ENCODE measurements at places on chromosomes 11 and 22. TPM values are rescaled to one million over a fixed set of nuclear protein-coding genes. Genes with fewer than 3 reads are reported as not detected.
A peak's percentile ranks its signal among the peaks of the same experiment; 100 is the strongest.

DNA sequence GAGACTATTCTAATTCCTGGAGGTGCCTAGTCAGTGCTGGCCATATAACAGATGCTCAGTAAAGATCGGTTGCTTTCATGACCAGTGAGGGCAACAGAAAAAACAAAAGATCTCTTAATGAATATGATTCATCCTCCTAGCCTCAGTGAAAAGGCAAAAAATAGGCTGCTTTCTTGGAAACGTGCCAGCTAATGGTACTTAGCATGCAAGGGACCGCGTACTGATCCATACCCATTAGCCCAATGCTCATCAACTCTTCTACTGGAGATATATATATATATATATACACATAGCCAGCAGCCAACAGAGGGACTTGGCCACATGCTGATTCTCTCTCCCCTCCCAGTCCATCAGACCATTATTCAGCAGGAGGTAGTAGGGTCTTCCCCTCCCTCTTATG, 320.4 kb downstream of the KIRREL3 start:
- DNase-seq = no peak

Gene GRM5
- 0.15 TPM for total RNA-seq

Gene CARD10
- total RNA-seq = 46.0 TPM

GRCh38 chr22:35430897-35431322, 31.0 kb downstream of the MCM5 start:
- peak; percentile 86 for DNase-seq

Gene APOBEC3B
- 0.15 TPM for total RNA-seq

Gene CHRNA10
- total RNA-seq = 0.45 TPM

Gene HEPHL1
- total RNA-seq = 0.69 TPM

DNA sequence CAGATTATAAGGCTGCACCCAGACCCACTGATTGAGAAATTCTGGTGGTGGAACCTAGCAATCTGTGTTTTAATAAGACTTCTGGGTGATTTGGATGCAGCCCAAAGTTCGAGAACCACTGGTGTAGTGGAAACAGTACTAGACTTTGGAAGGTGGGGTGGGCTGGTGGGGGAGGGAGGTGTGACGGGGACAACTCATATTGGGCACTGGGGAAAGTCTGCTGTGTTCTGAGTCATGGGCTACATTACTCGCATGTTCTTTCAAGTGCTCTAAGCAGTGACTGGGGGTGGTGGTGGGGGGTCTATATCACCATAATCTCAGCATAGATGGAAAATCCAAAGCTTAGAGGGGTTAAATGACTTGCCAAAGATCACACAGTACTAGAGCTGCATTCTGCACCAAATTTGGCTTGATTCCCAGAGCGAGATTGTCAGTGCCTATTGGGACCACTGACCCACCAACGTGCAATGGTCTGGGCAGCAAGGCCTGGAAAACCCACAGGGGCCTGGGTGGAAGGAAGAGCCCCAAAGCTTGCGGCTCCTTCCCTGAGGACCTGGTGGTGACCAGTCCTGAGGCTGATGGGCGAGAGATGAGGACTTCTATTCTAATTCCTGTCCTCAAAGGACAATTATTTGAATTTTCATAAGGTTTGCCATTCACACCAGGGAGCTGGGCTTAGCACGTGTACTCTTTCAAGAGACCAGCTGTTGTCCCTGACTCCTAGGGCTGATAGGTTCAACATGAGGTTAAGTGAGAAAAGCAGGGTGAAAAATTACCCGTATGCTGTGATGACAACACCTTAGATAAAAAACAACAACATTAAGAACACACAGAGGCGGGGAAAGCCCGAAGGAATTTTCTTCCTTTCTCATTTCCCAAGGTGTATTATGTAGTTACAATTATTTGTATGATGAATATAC, 77.5 kb upstream of the NARS2 start:
- DNase-seq = no peak

- no peak for DNase-seq
Observed at GRCh38 chr11:125175896-125176575, 11.5 kb downstream of the PKNOX2 start.

DNA sequence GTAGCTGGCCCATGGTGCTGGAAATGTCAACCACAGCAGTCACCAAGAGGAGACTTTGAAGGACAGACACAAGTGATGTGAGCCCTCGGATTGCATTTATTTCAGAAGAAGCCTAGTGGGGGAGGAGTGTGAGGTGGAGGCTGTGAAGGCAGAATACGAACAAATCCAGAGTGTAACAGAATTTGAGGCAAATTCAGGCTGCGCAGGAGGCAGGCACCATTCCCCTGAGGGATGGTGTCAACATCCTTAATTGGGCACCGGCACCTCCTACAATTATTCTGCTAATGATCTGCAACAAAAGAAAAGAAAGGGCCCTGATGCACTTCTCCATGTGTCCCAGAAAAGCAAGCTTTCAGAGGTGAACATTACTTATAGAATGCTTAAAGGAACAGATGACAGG, 32.2 kb downstream of the CWC15 start:
- DNase-seq = no peak

DNA sequence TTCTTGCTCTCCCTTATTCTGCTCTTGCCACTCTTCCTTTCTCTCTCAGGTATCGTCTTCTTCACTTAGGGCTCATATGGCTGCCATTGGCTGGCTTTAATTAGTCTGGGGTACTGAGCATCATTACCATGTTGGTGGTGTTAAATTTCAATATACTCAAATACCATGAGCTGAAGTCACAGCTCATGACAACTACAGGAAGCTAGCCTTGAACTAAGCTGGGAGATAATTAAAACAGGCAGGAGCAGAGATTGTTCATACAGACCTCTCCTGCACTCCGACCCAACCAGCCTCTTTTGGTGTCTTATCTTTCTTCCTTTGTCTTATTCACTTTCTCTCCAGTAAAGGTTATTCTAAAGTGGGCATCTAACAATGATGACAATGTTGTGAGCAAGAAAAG, 130.9 kb upstream of the BLID start:
- DNase-seq = no peak

- no peak for DNase-seq
Observed at GRCh38 chr22:19753090-19753842, 7.3 kb upstream of the TBX1 start.

Gene CCDC15
- 0.17 TPM for total RNA-seq

DNA sequence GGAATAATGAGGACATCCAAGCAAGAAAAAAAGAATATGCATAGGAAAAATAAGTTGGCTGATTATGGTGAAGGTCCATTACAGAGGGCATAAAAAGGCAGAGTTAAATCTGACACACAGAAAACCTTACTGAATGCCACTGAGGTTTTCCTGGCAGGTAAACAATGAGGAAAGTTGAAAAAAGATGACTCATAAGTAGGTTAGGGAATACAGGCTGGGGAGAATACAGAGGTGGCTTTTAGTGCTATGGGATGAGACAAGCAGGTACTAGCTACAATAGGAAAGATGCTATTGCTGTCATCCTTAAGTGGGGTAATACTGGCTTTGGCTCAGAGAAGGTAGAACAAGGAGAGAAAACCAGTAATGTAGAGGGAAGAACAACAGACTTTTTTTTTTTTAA, 44.7 kb downstream of the CSTF3 start:
- DNase-seq = peak; percentile 82

DNA sequence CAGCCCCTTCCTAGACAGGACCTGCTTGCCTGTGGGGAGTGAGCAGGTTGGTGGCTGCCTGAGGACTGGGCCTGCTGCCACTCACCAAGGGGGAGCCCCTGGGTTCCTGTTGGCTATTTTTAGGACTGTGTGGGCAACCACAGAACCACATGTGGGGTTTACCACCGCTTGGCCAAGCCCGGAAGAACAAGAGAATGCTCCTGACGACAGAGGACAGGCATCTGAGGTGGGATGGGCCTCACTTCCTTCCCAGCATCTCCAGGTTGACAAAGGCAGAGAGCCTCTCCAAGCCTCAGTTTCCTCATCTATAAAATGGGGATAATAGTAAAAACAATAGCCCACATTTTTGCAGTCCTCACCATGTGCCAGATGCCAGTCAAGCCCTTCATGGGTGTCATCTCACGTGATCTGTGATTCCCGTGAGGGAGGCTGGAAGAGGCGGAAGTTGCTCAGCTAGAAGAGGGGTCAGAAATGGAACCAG, 43.6 kb downstream of the LRRC32 start:
- DNase-seq = peak; percentile 52

- no peak for DNase-seq
Observed at GRCh38 chr11:112253605-112254242, 6.9 kb downstream of the PLET1 start.

GRCh38 chr11:124892750-124893454, 4.8 kb downstream of the ROBO4 start:
- DNase-seq = no peak

Gene CASP5
- total RNA-seq = not detected

GRCh38 chr11:61961570-61962212, 5.7 kb downstream of the FTH1 start:
- peak; percentile 89 for DNase-seq

DNA sequence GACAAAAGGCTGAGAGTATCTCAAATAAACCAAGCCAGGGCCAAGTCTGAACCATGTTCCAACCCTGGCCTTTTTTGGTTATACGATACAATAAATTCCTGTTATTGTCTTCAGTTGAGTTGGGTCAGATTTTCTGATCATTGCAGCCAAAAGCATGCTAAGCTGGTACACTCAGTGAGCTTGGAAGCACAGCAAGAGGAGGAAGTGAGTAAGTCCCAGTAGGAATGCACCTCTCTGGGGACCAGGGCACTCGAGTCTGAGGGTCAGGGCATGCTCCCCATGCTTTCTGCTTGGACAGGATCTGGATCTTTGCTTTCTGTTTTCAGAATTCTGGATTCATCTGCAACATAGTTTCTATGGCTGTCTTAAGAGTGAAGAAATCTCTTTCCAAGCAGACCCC, 73.1 kb downstream of the TMPRSS5 start:
- no peak for DNase-seq

Gene CD151
- total RNA-seq = 831 TPM

Gene NUP160
- 40.7 TPM for total RNA-seq

GRCh38 chr11:71208011-71208774, 44.2 kb downstream of the SHANK2 start:
- no peak for DNase-seq

Gene GDPD4
- not detected for total RNA-seq

DNA sequence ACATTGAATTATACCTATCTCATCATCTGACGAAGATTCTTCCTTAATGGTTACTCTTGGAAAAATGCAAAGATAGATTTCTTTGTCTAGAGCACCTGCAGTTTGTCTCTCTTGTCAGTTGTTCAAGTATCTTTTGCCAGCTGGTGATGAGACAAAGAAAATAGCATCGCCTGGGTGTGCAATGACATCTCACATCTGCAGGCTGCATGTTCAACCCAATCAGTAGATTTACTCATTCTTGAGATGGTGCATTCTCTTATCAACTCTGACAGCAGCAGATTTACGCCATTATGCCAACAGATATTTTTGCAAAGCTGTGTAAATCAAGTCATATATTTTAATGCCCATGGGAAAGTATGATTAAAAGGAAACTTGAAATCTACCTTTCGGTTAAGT, 164.6 kb upstream of the PDGFD start:
- DNase-seq = no peak

Gene ANKK1
- total RNA-seq = not detected

Gene NPTXR
- total RNA-seq = 0.87 TPM

- no peak for DNase-seq
Observed at GRCh38 chr22:43994006-43994405, 30.1 kb upstream of the PARVB start.

- no peak for DNase-seq
Observed at GRCh38 chr11:88288560-88288959, 49.0 kb downstream of the CTSC start.

Gene MISFA
- total RNA-seq = not detected

Gene CACNA1I
- total RNA-seq = not detected

DNA sequence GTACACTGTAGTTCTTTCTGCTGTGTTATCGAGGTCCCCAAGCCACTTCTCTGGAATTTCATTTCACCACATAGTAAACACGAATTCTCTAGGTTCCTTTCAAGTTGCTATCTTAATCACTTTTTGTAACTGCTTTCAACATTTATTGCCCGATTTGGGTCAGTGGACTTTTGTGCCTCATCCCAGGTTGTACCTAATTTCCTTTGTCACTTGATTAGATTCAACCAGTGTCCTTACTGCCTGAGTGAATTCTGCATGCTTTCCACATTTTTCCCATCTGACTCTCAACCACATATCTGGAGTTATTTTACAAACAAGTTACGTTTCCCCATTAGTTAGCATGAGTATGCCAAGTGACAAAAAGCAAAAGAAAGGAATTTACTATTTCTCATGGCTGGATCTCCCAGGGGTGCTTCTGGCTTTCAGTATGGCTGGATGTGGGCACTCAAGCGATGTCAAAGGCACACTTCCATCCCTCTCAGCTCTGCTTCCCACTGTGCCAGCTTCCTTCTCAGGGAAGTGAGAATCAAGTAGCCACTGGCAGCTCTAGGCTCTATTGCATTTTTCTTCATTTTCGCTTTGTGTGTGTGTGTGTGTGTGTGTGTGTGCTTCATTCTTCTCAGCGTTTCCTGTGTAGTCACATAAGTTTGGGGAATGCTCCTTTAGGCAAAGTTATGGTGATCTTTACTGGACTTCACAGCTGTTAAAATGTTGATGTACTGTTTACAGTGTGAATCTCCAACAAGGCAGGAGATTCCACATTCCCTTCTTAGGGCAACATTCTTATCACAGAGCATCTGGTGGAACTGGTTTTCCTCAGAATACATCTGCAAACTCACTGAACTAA, 128.9 kb downstream of the DBX1 start:
- peak; percentile 100 for DNase-seq

DNA sequence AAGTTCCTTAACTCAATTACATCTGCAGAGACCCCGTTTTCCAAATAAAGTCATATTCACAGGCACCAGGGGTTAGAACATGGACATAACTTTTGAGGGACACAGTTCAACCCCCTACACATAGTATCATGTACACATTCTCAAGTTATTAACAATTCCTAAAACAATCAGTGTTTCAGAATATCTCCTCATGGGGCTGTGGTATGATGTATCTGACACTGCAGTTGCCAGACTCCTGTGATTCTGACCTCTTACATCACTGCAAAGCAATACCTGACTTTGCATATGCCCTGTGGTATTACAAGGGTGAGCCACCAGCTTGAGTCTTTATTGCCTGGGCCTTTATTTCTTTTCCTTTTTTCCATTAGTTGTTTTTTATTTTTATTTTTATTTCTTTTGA, 141.7 kb downstream of the COMMD9 start:
- DNase-seq = peak; percentile 43

Gene CASP4
- total RNA-seq = 150 TPM

Gene CREB3L1
- 2.1 TPM for total RNA-seq

DNA sequence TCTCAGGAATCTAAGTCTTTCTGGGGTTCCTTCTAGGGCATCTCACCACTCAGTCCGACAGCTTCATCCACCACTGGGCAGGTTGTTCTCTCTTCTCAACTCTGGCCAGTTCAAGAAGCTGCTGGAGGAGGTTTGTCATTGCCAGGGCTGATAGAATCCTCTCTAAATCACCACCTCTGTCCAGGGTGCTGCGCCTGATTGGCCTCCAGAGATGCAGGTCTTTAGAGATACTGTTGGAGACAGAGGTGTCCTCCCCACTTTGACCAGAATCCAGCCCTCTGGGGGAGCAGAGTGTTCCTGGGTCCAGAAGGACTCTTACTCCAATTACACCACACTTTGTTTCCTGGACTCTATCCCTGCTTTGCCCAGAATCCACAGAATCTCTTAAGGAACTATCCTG, 90.2 kb downstream of the NELL1 start:
- DNase-seq = no peak

All from renal cortical epithelial cell (primary cell).